ENCODE measurements at places on chromosomes 3 and 15.

DNA sequence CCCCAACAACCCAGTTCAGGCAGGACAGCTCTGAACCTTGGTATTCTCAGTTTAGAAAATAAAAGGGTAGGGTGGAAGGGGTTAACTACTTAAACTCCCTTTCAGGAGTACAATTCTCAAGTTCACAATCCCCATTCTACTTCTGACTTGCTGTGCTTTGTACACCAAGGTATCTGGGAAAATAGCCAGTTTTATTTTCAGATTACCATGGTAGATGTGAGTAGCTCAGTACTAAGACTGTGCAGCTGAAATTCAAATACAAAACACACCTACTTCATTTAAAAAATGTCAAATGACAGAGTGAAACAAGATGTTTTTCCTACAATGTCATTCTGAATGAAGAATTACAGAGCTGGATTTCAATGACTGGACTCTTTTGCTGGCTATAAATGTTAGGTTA is 27.4 kb downstream of the SLC7A14 start:
- no peak for DNase-seq
- H3K27ac ChIP-seq: no peak overlapping the region
- H3K27me3 ChIP-seq: no peaks in the 10 kb centered on the region
- no peak overlapping the region for H3K4me3 ChIP-seq
- H3K4me1 ChIP-seq: no peaks in the 10 kb centered on the region

- H3K36me3 ChIP-seq: no peaks in the 10 kb centered on the region
- no peak for DNase-seq
- no peaks in the 10 kb centered on the region for H3K27me3 ChIP-seq
- no peak overlapping the region for H3K4me3 ChIP-seq
These were observed 94.1 kb downstream of the PLSCR2 start for GRCh38 chr3:146375219-146375618.

DNA sequence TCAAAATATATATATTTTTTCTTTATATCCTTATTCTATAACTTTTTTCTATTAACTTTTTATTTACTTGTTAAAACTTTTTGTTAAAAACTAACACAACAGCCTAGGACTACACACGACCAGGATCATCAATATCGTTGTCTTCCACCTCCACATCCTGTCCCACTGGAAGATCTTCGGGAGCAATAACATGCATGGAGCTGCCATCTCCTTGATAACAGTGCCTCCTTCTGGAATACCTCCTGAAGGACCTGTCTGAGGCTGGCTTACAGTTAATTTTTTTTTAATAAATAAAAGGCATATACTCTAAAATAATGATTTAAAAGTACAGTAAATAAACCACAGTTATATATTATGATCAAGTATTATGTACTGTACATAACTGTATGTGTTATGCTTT is 58.9 kb downstream of the SFMBT1 start:
- H3K4me3 ChIP-seq: no peak overlapping the region
- no peaks in the 10 kb centered on the region for H3K27me3 ChIP-seq
- no peaks in the 10 kb centered on the region for H3K4me1 ChIP-seq
- H3K27ac ChIP-seq: no peak overlapping the region
- no peak for DNase-seq

DNA sequence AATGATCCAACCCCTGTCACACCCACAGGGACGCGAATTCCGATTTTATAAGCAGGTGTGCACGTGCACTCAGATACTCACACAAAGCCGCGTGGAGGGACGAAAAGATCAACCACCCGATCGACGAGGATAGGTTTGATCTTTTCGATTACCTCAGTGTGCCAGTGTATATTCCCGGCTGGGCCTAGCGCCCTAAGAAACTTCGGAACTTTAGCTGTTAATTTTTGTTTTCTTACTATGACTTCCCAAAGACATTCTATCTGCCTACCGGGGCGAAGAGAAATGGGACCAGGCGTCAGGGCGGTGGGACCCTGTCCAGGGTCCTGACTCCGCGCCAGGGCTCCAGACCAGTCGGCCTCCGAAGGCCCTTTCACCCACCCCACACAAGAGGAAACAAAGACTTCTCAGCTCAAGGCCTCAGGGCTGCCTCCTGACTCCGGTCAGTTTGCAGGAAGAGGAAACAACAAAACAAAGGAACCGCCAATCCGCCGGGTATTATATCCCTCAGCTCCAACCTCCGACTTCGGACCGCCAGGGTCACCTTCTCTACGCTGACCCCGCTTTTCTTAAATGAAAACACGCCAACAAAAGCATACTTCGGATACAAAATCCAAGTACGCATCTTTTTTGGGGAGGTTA is 6.8 kb downstream of the ONECUT1 start:
- no peak for DNase-seq
- no peaks in the 10 kb centered on the region for H3K36me3 ChIP-seq
- no peak overlapping the region for H3K27ac ChIP-seq
- H3K4me1 ChIP-seq: peaks cover 67% of the 10 kb centered on the region

DNA sequence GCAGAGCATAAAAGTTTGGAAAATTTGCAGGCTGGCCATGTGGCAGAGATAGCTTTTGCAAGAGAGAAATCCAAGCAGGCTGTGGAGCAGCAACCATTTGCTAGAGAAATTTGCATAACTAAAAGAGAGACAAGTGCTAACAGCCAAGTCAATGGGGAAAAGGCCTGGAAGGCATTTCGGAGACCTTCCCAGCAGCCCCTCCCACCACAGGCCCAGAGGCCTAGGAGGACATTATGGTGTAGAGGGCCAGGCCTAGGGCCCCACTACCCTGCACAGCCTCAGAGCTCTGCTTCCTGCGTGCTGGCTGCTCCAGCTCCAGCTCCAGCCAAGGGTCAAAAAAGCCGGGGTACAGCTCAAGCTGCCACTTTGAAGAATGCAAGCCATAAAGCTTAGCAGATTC is 82.7 kb downstream of the MYO5A start:
- peaks cover 3% of the 10 kb centered on the region for H3K4me1 ChIP-seq
- DNase-seq: no peak
- no peaks in the 10 kb centered on the region for H3K27me3 ChIP-seq
- H3K27ac ChIP-seq: no peak overlapping the region
- no peaks in the 10 kb centered on the region for H3K36me3 ChIP-seq
- H3K4me3 ChIP-seq: no peak overlapping the region

DNA sequence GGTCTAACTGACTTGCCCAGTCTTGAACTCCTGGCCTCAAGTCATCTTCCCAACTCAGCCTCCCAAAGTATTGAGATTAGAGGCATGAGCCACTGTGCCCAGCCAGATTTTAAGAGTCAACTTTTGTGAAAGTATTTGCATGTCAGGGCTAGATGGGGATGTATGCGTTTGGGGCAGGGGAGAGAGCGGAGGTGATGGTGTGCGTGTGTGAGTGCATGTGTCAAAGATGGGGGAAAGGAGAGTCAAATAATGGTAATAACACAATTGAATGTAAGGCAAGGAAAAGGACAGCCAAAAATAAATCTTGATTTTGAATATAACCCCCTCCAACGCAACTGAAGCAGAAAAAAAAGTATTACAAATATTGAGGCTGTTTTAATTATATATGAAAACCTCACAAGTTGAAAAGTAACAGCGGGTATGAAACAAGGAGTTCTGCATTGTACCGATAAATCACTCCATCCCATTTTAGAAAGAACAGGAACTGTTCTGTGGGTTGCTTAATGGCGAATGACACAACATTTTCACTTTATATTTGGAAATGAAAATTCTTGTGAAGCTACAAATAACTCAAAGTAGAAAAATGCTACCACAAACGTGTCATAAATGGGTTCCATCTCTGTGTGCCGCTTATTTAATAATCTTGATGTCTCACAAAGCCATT is 29.9 kb upstream of the LDHAL6B start:
- H3K4me1 ChIP-seq: peaks cover 20% of the 10 kb centered on the region
- H3K27ac ChIP-seq: peak overlapping the region; percentile 34
- no peaks in the 10 kb centered on the region for H3K36me3 ChIP-seq
- DNase-seq: no peak

GRCh38 chr15:72722071-72722696 is 36.2 kb downstream of the BBS4 start:
- no peaks in the 10 kb centered on the region for H3K27me3 ChIP-seq
- H3K4me3 ChIP-seq: no peak overlapping the region
- no peaks in the 10 kb centered on the region for H3K36me3 ChIP-seq
- no peak for DNase-seq

- DNase-seq: no peak
- no peaks in the 10 kb centered on the region for H3K36me3 ChIP-seq
- H3K4me1 ChIP-seq: no peaks in the 10 kb centered on the region
- H3K27me3 ChIP-seq: no peaks in the 10 kb centered on the region
These were observed 74.3 kb downstream of the B3GNT5 start for GRCh38 chr3:183327343-183327742.

DNA sequence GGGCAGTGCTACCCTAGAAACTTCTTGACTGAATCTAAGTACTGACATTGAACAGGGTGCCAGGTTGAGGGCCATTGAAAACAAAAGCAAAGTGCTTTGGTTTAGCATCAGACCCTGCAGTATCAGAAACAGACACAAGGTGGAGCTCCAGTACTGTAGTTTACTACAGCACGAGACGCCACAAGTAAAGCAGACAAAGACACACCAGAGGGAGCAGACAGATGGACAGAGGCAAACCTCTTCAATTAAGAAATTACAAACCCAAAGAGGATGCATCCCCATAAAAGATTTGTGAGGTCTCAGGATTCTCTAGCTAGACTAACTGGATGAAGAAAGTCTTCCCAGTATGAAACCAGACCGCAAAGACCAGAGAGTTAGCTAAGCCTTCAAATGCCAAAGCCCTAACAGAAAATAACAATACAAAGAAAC is 16.6 kb downstream of the TOP2B start:
- no peak overlapping the region for H3K4me3 ChIP-seq
- no peak overlapping the region for H3K27ac ChIP-seq
- H3K27me3 ChIP-seq: no peaks in the 10 kb centered on the region
- H3K36me3 ChIP-seq: no peaks in the 10 kb centered on the region
- DNase-seq: peak; percentile 6

DNA sequence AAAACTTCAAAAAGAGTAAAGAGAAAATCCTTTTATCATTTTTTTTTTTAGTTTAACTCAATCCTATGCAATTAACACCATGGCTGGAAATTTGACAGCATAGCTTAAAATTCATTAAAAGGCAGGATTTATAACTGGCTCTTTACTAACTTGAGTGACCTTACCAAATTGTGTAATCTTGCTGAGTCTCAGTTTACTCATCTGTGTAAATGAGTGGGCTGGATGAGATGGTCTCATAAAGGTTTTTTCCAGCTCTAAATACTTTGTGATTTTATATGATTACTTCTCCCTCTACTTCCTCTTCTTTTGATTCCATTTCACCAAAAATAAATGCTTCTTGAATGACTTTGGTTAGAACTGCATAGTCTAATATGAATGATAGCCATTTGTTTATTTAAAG is 234.9 kb upstream of the SATB1 start:
- no peak for DNase-seq
- no peaks in the 10 kb centered on the region for H3K36me3 ChIP-seq
- H3K4me1 ChIP-seq: no peaks in the 10 kb centered on the region
- no peak overlapping the region for H3K27ac ChIP-seq

- no peak for DNase-seq
- H3K4me3 ChIP-seq: no peak overlapping the region
- H3K27ac ChIP-seq: no peak overlapping the region
- no peaks in the 10 kb centered on the region for H3K36me3 ChIP-seq
- no peaks in the 10 kb centered on the region for H3K27me3 ChIP-seq
These were observed 156.1 kb downstream of the OR4M2 start for GRCh38 chr15:22236469-22236868.

All from esophagus squamous epithelium (tissue), 5 donors.